ENCODE measurements at places on chromosomes 1 and 21.

- DNase-seq = peak; percentile 1
Measured at GRCh38 chr1:116908820-116909511, 750 bp upstream of the PTGFRN start.

- DNase-seq = no peak
Measured at GRCh38 chr21:38989745-38990423, 184.2 kb downstream of the ETS2 start.

DNA sequence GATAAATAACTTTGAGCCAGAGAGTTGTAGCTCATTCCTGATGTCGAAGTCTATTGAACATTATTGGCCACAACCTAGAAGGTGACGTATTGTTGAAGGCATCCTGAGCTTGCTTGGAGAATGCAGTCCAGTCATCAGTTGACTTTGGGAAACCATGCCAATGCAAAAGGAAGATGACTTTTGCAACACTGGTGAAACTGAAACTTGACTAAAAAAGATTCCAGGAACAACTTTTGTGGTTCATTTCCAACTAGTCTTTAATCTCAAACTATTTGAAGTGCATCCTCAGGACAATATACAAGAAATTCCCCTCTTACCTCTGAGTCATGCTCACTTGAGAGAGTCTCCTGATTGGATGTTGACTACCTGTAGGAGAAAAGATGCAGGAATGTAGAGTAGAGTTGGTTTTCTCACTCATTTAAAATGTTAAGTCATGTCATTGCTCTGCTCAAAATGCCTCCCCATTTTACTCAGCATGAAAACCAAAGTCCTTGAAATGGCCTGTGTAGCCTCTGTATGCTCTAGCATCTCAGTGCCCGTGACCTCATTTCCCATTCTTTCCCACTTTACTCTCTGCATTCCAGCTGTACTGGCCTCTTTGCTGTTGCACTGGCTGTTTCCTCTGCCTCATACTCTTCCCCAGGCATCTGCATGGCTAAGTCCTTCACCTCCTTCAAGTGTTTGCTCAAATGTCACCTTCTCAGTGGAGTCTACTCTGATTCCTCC lies 24.4 kb upstream of the LEPR start:
- DNase-seq = peak; percentile 38

DNA sequence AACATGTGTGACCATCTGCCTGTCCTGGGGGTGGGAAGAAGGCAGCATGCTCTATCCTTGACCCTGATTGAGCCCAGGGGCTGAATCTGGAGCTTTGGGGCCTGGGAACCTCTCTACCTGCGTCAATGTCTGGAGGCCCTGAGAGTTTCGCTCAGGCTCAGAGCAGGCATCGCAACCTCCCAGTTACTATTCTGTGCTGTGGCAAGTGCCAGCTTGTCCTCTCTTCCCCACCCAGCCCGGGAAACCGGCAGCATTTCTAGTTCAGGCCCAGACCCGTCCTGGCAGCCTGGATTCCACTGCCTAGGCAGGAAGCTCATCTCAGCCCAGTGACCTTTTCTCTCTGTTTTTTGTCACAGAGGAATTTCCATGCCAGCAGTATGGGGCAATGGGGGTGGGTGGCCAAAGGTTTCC lies 10.0 kb upstream of the IRF6 start:
- no peak for DNase-seq

DNA sequence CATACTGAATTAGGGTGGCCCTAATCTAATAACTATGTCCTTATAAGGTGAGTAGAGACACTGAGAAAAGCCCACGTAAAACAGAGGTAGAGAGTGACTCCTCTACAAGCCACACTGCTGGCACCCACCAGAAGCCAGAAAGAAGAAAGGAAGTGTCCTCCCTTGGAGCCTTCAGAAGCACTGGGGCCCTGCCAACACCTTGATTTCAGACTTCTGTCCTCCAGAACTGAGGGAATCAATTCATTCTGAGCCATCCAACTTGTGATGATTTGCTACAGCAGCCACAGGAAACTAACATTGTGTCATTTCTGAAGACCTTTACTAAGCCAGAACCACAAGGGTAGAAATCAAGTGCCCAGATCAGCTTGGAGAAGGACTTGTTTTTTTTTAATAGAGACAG lies 15.0 kb downstream of the GNB1 start:
- DNase-seq = no peak

DNA sequence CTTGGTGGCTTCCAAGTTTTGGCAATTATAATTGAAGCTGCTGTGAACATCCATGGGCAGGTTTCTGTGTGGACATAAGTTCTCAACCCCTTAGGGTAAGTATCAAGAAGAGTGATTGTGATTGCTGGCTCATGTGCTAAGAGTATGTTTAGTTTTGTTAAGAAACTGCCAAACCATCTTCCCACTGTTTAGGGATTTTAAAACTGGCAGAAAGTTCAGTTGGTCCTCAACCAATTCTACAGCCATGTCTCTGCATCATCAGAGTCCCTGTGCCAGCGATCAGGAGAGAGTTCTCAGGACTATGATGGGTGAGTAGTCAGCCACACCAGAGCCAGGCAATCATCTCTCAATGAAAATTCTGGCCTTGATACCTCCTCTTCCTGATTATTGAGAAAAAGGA lies 193.8 kb downstream of the ZC3H11B start:
- DNase-seq = no peak

- DNase-seq = no peak
Measured at GRCh38 chr1:233269656-233270055, 25.9 kb downstream of the PCNX2 start.

- DNase-seq = no peak
Measured at GRCh38 chr1:34870395-34870794, 10.8 kb upstream of the SMIM12 start.
